ENCODE measurements at places on chromosomes 6 and 20.
A peak's percentile ranks its signal among the peaks of the same experiment; 100 is the strongest.

DNA sequence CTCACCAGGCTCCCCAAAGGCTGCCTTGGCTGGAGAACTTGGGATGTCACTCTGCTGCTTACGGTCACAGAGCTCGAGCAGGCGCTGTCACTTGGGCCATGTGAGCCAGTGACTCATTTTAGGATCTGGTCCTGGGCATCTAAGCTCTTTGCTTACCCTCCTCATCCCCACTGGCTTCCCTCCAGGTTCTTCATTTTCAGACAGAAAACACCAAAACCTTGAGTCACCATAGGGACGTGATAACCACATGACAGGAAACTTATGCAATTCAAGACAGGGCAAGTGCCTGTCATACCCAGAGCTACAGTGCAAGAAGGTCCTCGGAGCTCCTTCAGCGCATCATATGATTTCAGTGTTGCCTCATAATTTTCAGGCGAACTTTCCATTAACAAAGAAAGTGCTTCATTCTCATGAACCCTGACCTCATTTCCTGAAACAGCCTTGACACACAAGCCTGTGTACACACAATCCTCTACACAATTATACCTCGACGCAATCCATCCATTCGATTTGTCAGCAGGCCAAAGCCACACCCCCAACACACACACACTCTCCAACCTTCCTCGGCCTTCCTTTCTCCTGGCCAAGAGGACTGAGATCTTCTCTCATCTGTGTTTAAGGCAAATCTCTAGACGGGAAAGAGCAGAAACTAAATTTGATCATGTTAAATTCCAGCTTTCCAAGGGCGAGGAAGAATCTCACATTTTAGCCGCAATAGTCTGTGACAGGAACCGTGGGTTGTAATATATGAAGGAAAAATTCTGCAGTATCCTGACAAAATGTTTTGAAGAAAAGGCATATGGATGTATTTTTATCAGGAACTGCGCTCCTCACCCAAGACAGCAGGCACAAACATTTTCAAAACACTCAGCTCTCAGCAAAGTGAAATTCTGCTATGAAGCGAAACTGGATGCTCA lies 25.3 kb downstream of the TBC1D7 start:
- DNase-seq = peak; percentile 97

- DNase-seq = no peak
Observed at GRCh38 chr20:63173552-63174191, 42.3 kb downstream of the YTHDF1 start.

- DNase-seq = no peak
Observed at GRCh38 chr20:58715391-58715800, 22.8 kb downstream of the NPEPL1 start.

- DNase-seq = no peak
Observed at GRCh38 chr6:36674942-36675341, 3.6 kb upstream of the CDKN1A start.
